Activated T-cell treated with anti-CD3 and anti-CD28 coated beads, Interleukin-2, amount 50 U/mL, for 24 hours (primary cell): ENCODE measurements at places on chromosomes 2 and 18.

DNA sequence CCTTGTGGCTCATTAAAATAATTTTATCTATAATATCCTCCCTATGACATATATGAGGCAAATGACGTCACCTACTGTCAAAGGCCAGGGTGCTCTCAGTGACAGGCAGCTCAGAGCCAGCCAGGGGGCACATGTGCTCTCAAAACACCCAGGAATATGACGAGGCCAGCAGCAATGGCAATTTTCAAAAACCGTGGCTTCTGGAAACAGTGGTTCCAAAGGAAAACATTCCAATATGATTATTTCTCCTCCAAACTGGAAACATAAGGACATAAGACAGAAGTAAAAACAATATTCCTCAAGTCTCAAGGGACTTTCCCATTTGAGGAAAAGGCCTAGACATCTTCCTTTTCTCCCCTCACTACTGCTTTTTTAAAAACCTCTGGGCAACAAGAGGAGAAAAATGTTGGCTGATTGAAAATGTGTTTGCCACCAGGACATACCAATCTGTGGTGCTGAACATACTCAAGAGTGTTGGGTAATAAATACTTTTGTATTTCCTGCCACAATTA is 40.8 kb downstream of the RNF152 start:
- no peak overlapping the region for H3K4me3 ChIP-seq
- H3K4me1 ChIP-seq: no peaks in the 10 kb centered on the region
- H3K36me3 ChIP-seq: no peaks in the 10 kb centered on the region
- DNase-seq: no peak
- H3K27ac ChIP-seq: no peak overlapping the region
- peaks cover 8% of the 10 kb centered on the region for H3K27me3 ChIP-seq

DNA sequence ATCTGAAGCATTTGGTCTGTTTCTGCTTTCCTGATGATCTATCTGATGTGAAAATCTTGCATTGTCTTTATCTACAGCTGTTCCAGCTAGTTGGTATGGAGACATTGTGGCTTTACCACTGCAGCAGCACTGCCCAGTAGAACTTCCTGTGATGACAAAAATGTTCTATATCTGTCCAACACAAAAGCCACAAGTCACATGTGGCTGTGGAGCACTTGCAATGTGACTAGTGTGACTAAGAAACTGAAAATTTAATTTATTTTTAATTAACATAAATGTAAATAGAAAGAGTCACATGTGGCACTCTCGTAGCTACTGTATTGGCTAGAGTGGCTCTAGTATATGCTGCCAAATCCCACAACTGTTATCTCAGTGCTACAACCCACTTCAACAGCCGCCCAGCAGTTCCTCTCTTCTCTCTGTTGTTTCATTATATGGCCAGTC is 425.7 kb downstream of the SETBP1 start:
- no peak for DNase-seq
- no peaks in the 10 kb centered on the region for H3K36me3 ChIP-seq
- H3K4me3 ChIP-seq: no peak overlapping the region
- no peak overlapping the region for H3K27ac ChIP-seq
- H3K4me1 ChIP-seq: peaks cover 1% of the 10 kb centered on the region

GRCh38 chr18:76747676-76748075 is 74.7 kb upstream of the ZNF236 start:
- no peak for DNase-seq
- H3K4me1 ChIP-seq: no peaks in the 10 kb centered on the region
- peaks cover 10% of the 10 kb centered on the region for H3K27me3 ChIP-seq
- H3K27ac ChIP-seq: no peak overlapping the region
- peaks cover 10% of the 10 kb centered on the region for H3K36me3 ChIP-seq

DNA sequence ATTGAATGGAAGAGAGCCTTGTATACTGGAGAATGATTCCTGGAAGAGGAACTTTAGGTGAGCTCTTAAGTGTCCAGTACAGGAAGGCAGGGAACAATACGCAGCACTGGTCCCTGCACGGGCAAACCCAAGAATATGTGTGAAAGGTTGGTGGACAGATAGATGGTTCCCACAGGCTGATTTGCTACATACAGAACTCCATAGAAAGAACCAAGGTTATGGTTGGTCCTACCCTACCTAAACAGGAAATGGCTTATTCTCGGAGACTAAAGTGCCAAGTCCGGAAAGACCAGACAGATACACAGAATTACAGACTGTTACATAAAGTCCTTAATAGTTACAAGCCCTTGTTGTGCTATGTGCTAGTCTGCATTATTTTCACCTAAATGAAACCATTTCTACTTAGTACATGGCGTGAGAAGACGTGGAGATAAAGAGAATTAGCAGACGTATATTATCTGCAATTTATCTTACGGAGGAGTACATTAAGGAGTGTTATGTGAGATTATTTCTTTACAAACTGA is 1.2 kb downstream of the REV1 start:
- no peak for DNase-seq
- H3K4me3 ChIP-seq: peak overlapping the region; percentile 97
- H3K27ac ChIP-seq: peak overlapping the region; percentile 98

GRCh38 chr2:8137801-8138200 is 544.1 kb upstream of the ID2 start:
- DNase-seq: no peak
- no peak overlapping the region for H3K27ac ChIP-seq
- H3K4me3 ChIP-seq: no peak overlapping the region
- peaks cover 8% of the 10 kb centered on the region for H3K4me1 ChIP-seq

DNA sequence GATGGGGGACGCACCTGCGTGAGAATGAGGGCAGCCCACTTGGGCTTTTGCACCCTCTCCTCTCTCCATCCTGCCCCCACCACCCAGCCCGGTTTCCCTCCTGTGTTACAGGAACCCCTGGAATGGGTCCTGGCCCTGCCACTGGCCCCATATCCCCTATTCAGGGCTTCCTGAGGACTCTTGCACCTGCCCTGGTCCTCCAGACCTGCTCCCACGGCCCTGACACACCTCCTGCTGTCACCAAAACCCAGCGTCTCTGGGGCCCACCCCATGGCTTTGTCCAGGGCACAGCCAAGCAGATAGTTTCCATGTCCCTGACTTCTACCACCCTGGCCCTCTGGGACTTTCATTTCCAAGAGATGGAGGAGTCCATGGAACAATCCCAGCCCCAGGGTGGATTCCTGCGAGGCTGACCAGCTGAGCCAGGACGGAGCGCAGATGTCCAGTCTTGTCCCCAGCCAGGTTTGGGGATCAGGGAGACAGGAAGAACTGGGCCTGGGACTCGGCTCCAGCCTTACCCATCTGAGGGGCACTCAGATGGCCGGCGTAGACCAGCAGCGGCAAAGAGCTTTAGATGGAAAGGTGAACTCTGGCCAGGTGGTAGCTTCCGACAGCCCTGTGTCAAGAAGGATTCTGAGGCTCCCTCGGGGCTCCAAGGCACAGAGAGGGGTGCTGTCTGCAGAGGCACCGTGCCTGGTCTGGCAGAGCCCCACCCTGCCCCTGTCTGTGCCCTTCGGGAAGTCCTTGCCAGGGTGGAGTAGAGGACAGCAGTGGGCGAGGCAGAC is 12.0 kb downstream of the GPR35 start:
- H3K4me1 ChIP-seq: no peaks in the 10 kb centered on the region
- H3K4me3 ChIP-seq: no peak overlapping the region
- peaks cover 4% of the 10 kb centered on the region for H3K36me3 ChIP-seq

GRCh38 chr2:151543876-151544275 is 134.2 kb downstream of the RIF1 start:
- no peak for DNase-seq
- H3K27ac ChIP-seq: no peak overlapping the region
- H3K4me3 ChIP-seq: no peak overlapping the region
- no peaks in the 10 kb centered on the region for H3K27me3 ChIP-seq
- peaks cover 5% of the 10 kb centered on the region for H3K36me3 ChIP-seq

- DNase-seq: no peak
- no peak overlapping the region for H3K4me3 ChIP-seq
- no peaks in the 10 kb centered on the region for H3K27me3 ChIP-seq
Measured at GRCh38 chr2:174667250-174667860, 69.8 kb upstream of the WIPF1 start.

GRCh38 chr2:162885281-162886070 is 46.9 kb upstream of the KCNH7 start:
- H3K27ac ChIP-seq: no peak overlapping the region
- no peaks in the 10 kb centered on the region for H3K27me3 ChIP-seq
- DNase-seq: no peak
- no peaks in the 10 kb centered on the region for H3K36me3 ChIP-seq
- peaks cover under 1% of the 10 kb centered on the region for H3K4me1 ChIP-seq
- H3K4me3 ChIP-seq: no peak overlapping the region

DNA sequence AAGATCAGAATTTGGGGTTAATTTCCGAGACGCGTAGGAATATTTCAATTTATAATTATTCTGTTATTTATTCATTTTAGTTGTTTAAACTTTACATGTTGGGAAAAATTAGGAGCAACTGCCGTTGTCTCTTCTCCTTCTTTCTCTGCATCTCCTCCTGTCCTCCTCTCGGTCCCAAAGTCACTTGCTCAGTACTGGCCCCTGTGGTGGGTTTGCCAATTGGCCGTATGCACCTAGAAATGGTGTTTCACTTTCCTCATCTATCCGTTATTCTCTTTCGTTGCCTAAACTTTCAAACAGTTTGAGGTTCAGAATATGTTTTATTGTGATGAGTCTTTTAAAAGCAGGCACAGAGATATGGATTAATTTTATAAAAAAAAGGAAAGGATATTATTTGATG is 517.9 kb downstream of the PLCL1 start:
- H3K27ac ChIP-seq: no peak overlapping the region
- peaks cover 55% of the 10 kb centered on the region for H3K27me3 ChIP-seq
- no peak overlapping the region for H3K4me3 ChIP-seq
- DNase-seq: no peak

DNA sequence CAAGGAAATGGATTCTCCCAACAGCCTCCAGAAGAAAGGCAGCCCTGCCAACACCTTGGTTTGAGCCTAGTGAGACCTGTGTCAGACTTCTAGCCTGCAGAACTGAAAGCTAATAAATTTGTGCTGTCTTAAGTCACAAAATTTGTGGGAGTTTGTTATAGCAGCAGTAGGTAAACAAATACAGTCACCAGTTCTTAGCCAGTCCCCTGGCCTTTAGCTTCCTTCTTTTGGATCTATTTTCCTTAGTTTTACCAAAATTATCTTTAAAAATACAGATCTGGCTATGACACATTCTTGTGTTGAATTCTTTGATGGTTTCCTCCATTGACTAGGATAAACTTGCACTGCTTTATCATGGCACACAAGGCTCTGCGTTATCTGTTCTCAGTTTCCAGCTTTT is 697.9 kb upstream of the FANCL start:
- no peak overlapping the region for H3K4me3 ChIP-seq
- no peaks in the 10 kb centered on the region for H3K36me3 ChIP-seq
- no peak for DNase-seq
- no peak overlapping the region for H3K27ac ChIP-seq
- H3K27me3 ChIP-seq: no peaks in the 10 kb centered on the region

- H3K27me3 ChIP-seq: peaks cover 11% of the 10 kb centered on the region
- H3K36me3 ChIP-seq: no peaks in the 10 kb centered on the region
- H3K27ac ChIP-seq: no peak overlapping the region
- no peak overlapping the region for H3K4me3 ChIP-seq
Measured at GRCh38 chr18:44830581-44830980, 149.9 kb downstream of the SETBP1 start.

DNA sequence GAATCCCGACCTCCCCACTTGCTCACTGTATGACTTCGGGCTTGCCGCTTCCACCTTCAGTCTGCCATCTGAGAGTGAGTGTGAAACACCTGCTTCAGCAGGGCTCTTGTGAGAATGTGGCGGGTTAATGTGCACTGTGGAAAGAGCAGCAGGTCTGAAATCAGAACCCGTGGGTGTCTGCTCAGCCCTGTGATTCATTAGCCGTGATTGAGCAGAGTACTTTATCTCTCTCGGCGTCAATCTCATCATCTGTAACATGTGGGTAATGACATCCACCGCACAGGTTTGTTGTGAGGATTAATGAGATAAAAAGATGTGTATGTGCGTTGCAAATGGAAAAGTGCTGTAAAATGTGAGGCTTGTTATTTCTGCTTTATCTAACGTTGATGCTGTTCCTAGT is 128.6 kb downstream of the LRATD1 start:
- H3K36me3 ChIP-seq: no peaks in the 10 kb centered on the region
- H3K27me3 ChIP-seq: no peaks in the 10 kb centered on the region
- no peak for DNase-seq
- no peaks in the 10 kb centered on the region for H3K4me1 ChIP-seq

DNA sequence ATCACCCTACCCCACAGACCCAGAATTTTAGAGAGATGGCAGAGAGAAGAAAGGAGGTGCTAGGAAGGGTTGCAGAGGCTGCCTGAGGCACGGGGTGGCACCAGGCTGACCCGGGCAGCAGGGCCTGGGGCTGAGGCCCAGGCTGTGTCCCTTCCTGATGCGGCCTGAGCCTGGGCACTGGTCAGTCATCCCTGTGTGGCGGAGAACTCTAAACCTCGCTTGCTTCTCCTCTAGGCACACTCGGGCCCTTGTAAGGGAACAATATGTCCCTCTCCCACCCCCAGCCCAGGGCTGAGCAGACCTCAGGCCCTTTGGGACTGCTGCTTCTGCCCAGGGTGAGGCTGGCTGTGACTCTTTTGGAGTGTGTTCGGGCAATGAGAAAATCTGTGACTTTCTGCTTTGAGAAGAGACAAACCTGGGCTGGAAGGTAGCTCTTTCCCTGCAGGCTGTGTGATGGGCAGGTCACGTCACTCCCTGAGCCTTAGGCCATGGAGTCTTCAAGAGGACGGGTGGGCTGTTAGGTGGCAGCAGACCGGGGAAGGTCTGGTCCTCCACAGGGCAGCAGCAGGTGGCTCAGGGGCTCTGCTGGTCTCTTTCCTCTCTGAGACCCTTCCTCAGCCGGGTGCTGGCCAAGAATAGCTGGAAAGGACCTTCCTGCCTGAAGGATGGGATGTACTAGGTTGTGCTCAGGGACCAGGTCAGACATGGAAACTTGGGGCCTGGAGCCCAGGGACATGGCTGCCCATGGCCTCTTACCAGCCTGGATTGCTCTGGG is 96.8 kb downstream of the GLI2 start:
- no peak overlapping the region for H3K4me3 ChIP-seq
- no peak for DNase-seq
- H3K27ac ChIP-seq: no peak overlapping the region
- no peaks in the 10 kb centered on the region for H3K27me3 ChIP-seq

- no peak overlapping the region for H3K27ac ChIP-seq
- H3K4me3 ChIP-seq: no peak overlapping the region
- peaks cover 5% of the 10 kb centered on the region for H3K36me3 ChIP-seq
- H3K4me1 ChIP-seq: peaks cover 5% of the 10 kb centered on the region
Measured at GRCh38 chr2:54271843-54272627, 16.0 kb upstream of the TSPYL6 start.

GRCh38 chr2:202032846-202033316 is 774 bp upstream of the FZD7 start:
- DNase-seq: no peak
- peaks cover 15% of the 10 kb centered on the region for H3K4me1 ChIP-seq
- H3K27ac ChIP-seq: peak overlapping the region; percentile 64
- peak overlapping the region; percentile 79 for H3K4me3 ChIP-seq

GRCh38 chr2:68225119-68225632 is 27.2 kb downstream of the PPP3R1 start:
- H3K4me3 ChIP-seq: no peak overlapping the region
- no peak for DNase-seq
- no peaks in the 10 kb centered on the region for H3K27me3 ChIP-seq
- peak overlapping the region; percentile 76 for H3K27ac ChIP-seq
- H3K36me3 ChIP-seq: peaks cover 52% of the 10 kb centered on the region
- peaks cover 92% of the 10 kb centered on the region for H3K4me1 ChIP-seq
